ENCODE measurements at places on chromosomes 1 and 21. TPM values are rescaled to one million over a fixed set of nuclear protein-coding genes. Genes with fewer than 3 reads are reported as not detected.

Gene FMO5
- polyA plus RNA-seq = 4.6 TPM

Gene KIF17
- not detected for polyA plus RNA-seq

Gene ANGPTL1
- polyA plus RNA-seq = 79.5 TPM

Gene LDLRAP1
- polyA plus RNA-seq = 10.2 TPM

Gene ATF3
- polyA plus RNA-seq = 11.9 TPM

Gene KRTAP19-3
- not detected for polyA plus RNA-seq

Gene GPR37L1
- polyA plus RNA-seq = 0.11 TPM

Gene PADI2
- polyA plus RNA-seq = 120 TPM

Gene CTNNBIP1
- polyA plus RNA-seq = 55.8 TPM

Gene C4BPA
- 0.43 TPM for polyA plus RNA-seq

Gene PERM1
- 1.2 TPM for polyA plus RNA-seq

Gene S100A7A
- not detected for polyA plus RNA-seq

Gene OPN3
- polyA plus RNA-seq = 27.2 TPM

Gene C8A
- not detected for polyA plus RNA-seq

Gene DCLRE1B
- 8.2 TPM for polyA plus RNA-seq

Gene FCRL5
- polyA plus RNA-seq = 0.05 TPM

Gene RGS18
- polyA plus RNA-seq = 1.5 TPM

Gene NGF
- 1.1 TPM for polyA plus RNA-seq

Gene SERPINC1
- polyA plus RNA-seq = 0.91 TPM

Gene LCE2C
- not detected for polyA plus RNA-seq

Gene CELA3B
- polyA plus RNA-seq = not detected

Gene MTR
- 24.4 TPM for polyA plus RNA-seq

Gene NEGR1
- 23.8 TPM for polyA plus RNA-seq

Gene TNNI3K
- polyA plus RNA-seq = 1.6 TPM

Gene GJA9
- 0.17 TPM for polyA plus RNA-seq

Gene CFHR5
- polyA plus RNA-seq = not detected

Gene LRRC39
- polyA plus RNA-seq = 181 TPM

Gene VCAM1
- polyA plus RNA-seq = 12.4 TPM

Gene CRP
- polyA plus RNA-seq = not detected

Gene FGGY
- 14.5 TPM for polyA plus RNA-seq

Gene AP4B1
- 30.4 TPM for polyA plus RNA-seq

Gene OPTC
- not detected for polyA plus RNA-seq

Gene SAMSN1
- 2.7 TPM for polyA plus RNA-seq

Gene NOTCH2
- 46.4 TPM for polyA plus RNA-seq

Gene CYP4A22
- polyA plus RNA-seq = not detected

Gene CAP1
- polyA plus RNA-seq = 96.7 TPM

Gene HCRTR1
- 0.24 TPM for polyA plus RNA-seq

Gene CRYAA
- not detected for polyA plus RNA-seq

Gene TMEM50B
- 20.4 TPM for polyA plus RNA-seq

Gene DAB1
- 5.1 TPM for polyA plus RNA-seq

Gene SLC27A3
- polyA plus RNA-seq = 43.1 TPM

Gene FCRL6
- 0.34 TPM for polyA plus RNA-seq

Gene SEMA6C
- 63.5 TPM for polyA plus RNA-seq

Gene NDUFS5
- 264 TPM for polyA plus RNA-seq

Gene PHTF1
- 14.8 TPM for polyA plus RNA-seq

Gene CRB1
- 0.11 TPM for polyA plus RNA-seq

Gene PRAMEF33
- polyA plus RNA-seq = not detected

Gene KRTAP19-4
- not detected for polyA plus RNA-seq

Gene KCNE2
- polyA plus RNA-seq = 0.85 TPM

Gene STUM
- 14.3 TPM for polyA plus RNA-seq

Gene LCE6A
- not detected for polyA plus RNA-seq

Gene PLPPR4
- 9.7 TPM for polyA plus RNA-seq

Gene MPZ
- polyA plus RNA-seq = 35.3 TPM

Gene FCRL4
- not detected for polyA plus RNA-seq

Gene SPAG17
- 2.7 TPM for polyA plus RNA-seq

Gene RNF220
- polyA plus RNA-seq = 51.0 TPM

Gene LAMB3
- polyA plus RNA-seq = 0.85 TPM
